ENCODE measurements at places on chromosomes 4 and X. TPM values are rescaled to one million over a fixed set of nuclear protein-coding genes. Genes with fewer than 3 reads are reported as not detected.

- DNase-seq, result no peak
Observed at GRCh38 chrX:136480383-136480782, 7.4 kb upstream of the BRS3 start.

DNA sequence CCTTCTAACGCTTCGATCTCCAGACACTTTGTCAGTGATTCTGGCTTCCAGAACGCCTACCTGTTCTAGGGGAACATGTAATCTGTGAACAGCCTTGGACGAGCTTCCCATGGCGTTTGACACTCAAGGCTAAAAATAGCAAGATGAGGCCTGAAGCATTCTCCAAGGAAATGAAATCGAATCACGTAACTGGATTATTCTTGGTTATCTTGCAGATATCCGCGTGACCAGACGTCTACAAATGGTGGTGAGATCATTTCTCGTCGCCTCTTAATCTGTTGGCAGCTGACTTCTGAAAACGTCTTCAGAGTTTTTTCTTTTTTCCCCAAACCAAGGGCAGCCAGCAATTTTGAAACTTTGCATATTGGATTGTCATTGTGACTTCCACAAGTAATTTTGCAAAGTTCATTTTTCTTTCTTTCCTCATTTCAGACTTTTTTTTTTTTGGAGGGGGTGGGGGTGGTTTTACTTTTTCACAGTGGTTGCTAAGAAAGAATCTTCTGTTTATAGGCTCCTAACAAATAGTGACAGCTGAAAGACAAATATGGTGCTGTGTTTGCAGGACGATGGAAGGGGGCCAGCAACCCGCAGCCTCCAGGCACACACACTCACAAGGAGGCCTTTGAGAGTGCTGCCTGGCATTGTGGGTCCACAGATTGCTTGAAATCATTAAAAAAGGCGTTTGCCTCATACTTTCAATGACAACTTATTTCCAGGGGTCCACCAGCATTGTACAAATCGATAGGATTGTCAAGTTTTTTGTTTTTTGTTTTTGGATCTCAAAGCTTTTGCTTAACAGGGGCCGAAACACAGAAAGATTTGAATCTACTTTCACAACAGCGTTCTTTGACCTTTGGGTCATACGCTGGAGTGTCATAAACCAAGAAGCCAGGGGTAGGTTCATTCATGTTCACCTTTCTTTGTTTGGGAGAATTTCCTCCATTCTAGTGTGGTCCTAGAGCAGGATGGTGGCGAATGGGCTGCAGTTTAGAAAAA lies 32.4 kb upstream of the PDLIM3 start:
- DNase-seq, result no peak

ODAPH gene
- not detected for total RNA-seq

DNA sequence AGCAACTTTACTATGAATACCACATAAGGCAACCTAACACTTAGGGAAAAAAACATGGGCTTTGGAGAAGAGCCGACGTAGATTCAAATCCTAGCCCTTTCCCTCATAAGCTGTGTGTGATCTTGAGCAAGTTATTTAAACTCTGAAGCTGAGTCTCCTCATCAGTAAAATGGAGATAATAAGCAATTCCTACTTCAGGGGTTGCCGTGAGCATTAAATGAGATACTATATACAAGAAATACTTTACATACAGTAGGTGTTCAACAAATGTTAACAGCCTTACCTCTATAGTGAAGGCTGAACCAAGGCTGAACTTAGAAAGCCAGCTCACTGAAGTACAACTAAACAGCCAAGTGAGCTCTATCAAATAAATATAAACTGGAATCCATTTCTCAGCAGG lies 146.2 kb upstream of the DKK2 start:
- no peak for DNase-seq

DNA sequence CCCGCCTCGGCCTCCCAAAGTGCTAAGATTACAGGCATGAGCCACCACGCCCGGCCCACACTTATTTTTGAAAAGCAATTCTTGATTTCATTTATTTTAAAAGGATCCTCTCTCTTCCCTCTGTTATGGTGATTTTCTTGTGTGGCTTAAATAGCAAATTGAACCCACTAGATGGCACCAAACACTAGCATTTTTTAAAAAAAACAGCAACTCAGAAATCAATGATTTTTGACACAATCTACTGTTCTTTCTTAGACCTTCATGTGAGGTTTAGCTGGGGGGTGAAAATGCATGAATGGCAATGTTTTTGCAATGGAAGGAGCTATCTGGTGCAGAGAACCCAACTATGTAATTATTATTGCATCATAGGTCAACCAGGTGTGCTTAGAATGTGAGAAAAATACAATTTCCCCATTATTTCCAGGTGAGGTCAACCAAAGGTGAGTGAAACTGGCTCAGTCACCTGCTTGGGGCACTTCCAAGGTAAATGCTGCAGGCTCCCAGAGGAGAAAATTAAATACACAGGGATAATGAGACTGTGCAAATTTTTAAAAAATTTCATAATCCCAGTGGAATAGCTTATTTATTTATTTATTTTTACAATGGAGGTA lies 226.7 kb upstream of the PRKX start:
- no peak for DNase-seq

GRCh38 chr4:55255179-55255578 lies 90.9 kb upstream of the SRD5A3 start:
- DNase-seq, result no peak

CYSLTR1 gene
- 0.63 TPM for total RNA-seq

DYNLT3 gene
- total RNA-seq, result 60.0 TPM

DNA sequence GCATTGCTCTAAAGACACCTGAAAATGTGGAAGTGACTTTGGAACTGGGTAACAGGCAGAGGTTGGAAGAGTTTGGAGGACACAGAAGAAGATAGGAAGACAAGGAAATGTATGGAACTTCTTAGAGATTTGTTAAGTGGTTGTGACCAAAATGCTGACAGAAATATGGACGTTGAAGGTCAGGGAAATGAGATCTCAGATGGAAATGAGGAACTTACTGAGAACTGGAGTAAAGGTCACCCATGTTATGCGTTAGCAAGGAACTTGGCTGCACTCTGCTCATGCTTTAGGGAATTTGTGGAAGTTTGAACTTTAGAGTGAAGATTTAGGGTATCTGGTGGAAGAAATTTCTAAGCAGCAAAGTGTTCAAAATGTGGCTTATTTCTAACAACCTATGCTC lies 99.4 kb downstream of the FAM13A start:
- no peak for DNase-seq

DNA sequence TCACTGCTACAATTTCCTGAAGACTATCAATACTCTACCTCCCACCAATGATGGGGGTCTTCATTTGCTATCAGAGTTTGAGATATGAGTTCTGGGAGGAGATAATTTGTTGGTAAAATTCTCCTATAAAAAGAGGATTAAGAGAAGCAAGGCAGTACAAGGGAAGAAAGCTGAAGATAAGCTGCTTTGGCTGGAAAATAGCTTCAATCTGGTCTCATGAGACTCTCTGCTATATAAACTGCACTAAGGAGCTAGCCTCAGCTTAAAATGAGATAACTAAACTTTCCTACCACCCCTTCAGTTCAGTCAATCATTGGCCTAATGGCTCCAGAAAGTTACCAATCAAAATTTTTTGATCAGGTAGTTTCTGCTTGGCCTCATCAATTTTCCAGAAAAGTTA lies 2105.0 kb downstream of the ARAP2 start:
- DNase-seq, result no peak

DNA sequence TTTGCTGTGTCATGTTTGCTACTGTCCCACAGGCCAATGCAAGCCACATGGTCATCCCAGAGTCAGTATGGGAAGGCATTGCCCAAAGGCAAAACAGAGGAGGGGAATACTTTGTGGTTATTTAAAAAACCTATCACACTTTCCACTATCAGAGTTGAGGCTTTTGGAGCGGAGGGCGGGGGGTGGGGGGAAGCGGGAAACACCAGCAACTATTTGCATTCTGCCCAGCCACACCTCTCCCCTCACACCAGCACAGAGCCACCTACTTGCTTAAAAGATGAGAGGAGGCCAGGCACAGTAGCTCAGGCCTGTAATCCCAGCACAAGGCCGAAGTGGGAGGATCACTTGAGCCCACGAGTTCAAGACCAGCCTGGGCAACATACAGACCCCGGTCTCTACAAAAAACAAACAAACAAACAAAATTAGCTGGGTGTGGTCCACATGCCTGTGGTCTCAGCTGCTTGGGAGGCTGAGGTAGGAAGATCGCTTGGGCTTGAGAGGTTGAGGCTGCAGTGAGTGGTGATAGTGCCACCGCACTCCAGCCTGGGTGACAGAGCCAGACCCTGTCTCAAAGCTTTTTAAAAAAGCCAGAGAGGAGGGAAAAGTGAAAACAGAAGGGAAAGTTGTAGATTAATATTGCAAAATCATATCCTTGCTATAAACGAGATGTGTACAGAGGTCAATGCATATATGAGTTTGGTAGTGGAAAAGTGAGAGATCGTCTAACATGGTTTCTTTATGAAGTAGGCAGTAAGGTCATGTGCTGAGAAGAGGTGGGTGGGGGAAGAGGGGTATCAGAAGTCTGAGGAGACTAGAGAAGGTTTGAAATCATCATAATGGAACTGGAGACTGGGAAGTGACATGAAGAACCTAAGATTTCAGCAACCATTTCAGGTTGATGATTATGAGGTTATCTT lies 1.9 kb upstream of the CHST7 start:
- DNase-seq, result no peak

- no peak for DNase-seq
Observed at GRCh38 chr4:88718098-88718497, 20.5 kb upstream of the NAP1L5 start.

AKAP17A gene
- total RNA-seq, result 38.0 TPM

GRCh38 chr4:7294176-7294756 lies 101.9 kb downstream of the SORCS2 start:
- no peak for DNase-seq

GRCh38 chrX:101677028-101677427 lies 17.4 kb upstream of the ARMCX2 start:
- DNase-seq, result no peak

GRCh38 chr4:61180405-61180804 lies 19.7 kb upstream of the ADGRL3 start:
- DNase-seq, result no peak

MFSD8 gene
- 40.6 TPM for total RNA-seq

MAGEA11 gene
- total RNA-seq, result not detected

DNA sequence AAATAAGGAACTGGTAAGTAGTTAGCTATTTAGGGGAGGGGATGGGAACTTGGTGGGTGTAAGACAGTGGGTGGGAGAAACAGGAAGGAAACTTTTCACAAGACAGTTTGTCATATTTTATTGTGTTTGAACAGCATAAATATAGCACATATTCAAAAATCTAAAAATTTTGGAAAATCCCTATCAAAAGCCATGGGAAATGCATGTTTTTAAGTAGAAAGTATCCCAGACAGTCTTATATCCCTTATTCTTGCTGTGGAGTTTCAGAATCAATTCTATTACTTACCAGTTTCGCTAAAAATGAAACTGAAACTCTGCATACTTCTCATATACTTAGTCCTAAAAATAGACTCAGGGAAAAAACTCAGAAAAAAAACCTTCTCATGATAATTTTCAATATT lies 22.3 kb upstream of the RASGEF1B start:
- DNase-seq, result no peak

GRCh38 chrX:134803551-134804183 lies 145.4 kb upstream of the PLAC1 start:
- no peak for DNase-seq

ENPP6 gene
- total RNA-seq, result not detected

PABPC1L2A gene
- not detected for total RNA-seq

- DNase-seq, result no peak
Observed at GRCh38 chr4:7632971-7633370, 198.2 kb upstream of the PSAPL1 start.

DNA sequence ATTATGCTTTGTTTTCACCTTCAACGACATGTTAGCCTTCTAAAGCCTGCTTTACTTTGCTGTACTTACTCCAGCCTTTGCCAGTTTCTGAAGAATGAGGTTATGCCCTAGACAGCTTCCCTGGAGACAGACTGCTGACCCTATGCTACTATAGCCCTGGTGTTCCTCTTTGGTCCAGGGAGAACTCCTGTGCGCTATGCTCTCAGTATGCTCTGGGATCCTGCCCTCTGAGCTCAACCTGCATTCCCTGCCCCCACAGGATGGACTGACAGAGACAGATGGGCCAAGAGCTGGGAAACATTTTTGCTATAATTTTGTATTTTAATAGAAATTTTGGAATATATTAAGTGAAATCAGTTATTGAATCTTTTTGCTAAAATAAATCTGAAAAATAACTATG lies 425.9 kb downstream of the TMA16 start:
- no peak for DNase-seq

IQSEC2 gene
- 4.8 TPM for total RNA-seq

DNA sequence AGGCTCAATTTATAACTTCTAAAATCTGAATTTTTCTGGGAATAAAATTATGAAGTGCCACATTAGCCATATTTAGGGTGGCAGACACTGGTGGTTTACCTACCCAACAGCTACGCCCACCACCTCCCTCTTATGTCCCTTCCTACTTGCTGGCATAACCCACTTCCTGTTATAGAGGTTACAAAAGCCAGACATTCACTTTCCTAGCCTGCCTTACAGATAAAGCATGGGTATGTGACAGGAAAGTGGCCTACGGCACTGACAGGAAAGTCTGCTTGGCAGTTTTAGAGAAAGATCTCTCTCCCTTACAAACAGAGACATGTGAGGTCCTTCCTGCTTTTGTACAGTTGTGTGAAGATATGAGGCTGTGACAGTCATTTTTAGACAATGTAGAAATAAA lies 12.4 kb downstream of the DDX53 start:
- DNase-seq, result no peak

MAGEE1 gene
- total RNA-seq, result 1.1 TPM

GRCh38 chr4:12897954-12898353 lies 586.2 kb downstream of the RAB28 start:
- no peak for DNase-seq

- DNase-seq, result no peak
Observed at GRCh38 chr4:123386609-123387008, 10.0 kb upstream of the SPRY1 start.

- DNase-seq, result no peak
Observed at GRCh38 chrX:10529344-10529743, 91.0 kb downstream of the MID1 start.

GRCh38 chr4:149136951-149137620 lies 678.6 kb downstream of the IQCM start:
- DNase-seq, result no peak
